MCF 10A (cell line): ENCODE measurements at places on chromosomes 4 and X.

DNA sequence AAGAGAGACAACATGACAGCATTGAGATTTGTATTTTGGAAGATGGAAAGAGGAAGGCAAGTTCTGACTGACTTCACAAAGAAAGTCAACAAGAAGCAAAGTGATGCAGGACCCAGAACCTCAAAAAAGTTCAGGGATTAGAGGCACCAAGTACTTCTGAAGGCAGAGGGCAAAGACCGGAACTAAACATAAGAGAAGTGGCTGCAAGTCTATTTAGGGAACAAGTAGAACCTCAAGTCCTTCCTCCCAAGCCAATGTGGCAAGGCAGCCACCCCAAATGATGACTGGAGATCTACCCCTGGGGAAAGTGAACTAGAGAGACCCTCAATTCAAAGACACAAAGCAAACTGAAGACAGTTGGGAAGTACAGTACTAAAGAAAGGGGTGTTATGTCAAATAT is 46.6 kb downstream of the SLC39A8 start:
- H3K4me1 ChIP-seq, result no peaks in the 10 kb centered on the region
- H3K27me3 ChIP-seq, result no peaks in the 10 kb centered on the region
- DNase-seq, result no peak
- H3K27ac ChIP-seq, result no peak overlapping the region
- no peak overlapping the region for H3K4me3 ChIP-seq

- H3K27ac ChIP-seq, result no peak overlapping the region
- peaks cover 5% of the 10 kb centered on the region for H3K36me3 ChIP-seq
- H3K4me1 ChIP-seq, result peaks cover 10% of the 10 kb centered on the region
- no peak overlapping the region for H3K4me3 ChIP-seq
Observed at GRCh38 chr4:80196259-80196921, 913 bp upstream of the PRDM8 start.

- no peak for DNase-seq
- H3K4me1 ChIP-seq, result no peaks in the 10 kb centered on the region
- no peaks in the 10 kb centered on the region for H3K27me3 ChIP-seq
- H3K36me3 ChIP-seq, result no peaks in the 10 kb centered on the region
Observed at GRCh38 chrX:151710457-151710856, 5.4 kb upstream of the FATE1 start.

- H3K27ac ChIP-seq, result peak overlapping the region; percentile 39
- H3K36me3 ChIP-seq, result no peaks in the 10 kb centered on the region
- no peak overlapping the region for H3K4me3 ChIP-seq
- peaks cover 28% of the 10 kb centered on the region for H3K4me1 ChIP-seq
- DNase-seq, result peak; percentile 93
Observed at GRCh38 chr4:73676861-73677323, 56.7 kb upstream of the RASSF6 start.

DNA sequence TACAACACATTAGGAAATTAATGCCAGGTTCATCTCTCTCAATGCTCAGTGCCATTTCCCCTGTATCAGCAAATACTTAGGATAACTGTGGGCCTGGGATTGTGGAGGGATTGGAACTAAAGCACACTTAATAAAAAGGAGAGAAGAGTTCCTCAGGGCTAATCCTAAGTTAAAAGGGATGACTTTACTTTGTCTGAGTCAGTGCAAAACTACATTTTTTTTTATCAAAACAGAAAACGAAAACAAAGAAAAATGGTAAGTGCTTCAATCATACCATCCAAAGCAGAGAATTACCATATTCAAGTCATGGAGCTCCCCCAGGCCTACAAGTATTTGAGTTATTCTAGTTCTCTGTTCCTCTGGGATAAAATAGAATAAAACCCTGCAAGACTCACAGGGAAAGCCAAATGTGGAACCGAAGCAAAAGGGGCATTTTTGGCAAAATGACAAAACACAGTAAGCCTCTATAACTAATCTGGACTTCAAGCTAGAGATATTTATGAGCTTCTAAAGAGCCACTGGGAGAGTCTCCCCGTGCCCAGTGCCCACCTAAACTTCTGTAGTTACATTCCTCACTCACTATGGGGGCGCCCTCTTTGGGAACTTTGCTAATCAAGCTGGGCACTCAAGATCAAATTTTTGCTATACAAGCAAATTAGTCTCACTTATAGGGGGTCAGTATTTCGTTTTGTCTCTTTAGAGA is 53.4 kb downstream of the PALLD start:
- no peak for DNase-seq
- no peaks in the 10 kb centered on the region for H3K27me3 ChIP-seq
- no peak overlapping the region for H3K4me3 ChIP-seq
- H3K27ac ChIP-seq, result no peak overlapping the region

- no peak overlapping the region for H3K4me3 ChIP-seq
- no peak overlapping the region for H3K27ac ChIP-seq
- H3K36me3 ChIP-seq, result no peaks in the 10 kb centered on the region
- no peaks in the 10 kb centered on the region for H3K4me1 ChIP-seq
Observed at GRCh38 chr4:20870436-20870835, 170.2 kb downstream of the PACRGL start.

GRCh38 chr4:60648774-60649173 is 551.4 kb upstream of the ADGRL3 start:
- H3K4me1 ChIP-seq, result no peaks in the 10 kb centered on the region
- no peaks in the 10 kb centered on the region for H3K36me3 ChIP-seq
- no peak overlapping the region for H3K4me3 ChIP-seq

GRCh38 chrX:20101934-20102581 is 14.6 kb downstream of the MAP7D2 start:
- peaks cover 62% of the 10 kb centered on the region for H3K27me3 ChIP-seq
- H3K27ac ChIP-seq, result no peak overlapping the region
- no peak for DNase-seq
- no peak overlapping the region for H3K4me3 ChIP-seq
- H3K36me3 ChIP-seq, result no peaks in the 10 kb centered on the region

DNA sequence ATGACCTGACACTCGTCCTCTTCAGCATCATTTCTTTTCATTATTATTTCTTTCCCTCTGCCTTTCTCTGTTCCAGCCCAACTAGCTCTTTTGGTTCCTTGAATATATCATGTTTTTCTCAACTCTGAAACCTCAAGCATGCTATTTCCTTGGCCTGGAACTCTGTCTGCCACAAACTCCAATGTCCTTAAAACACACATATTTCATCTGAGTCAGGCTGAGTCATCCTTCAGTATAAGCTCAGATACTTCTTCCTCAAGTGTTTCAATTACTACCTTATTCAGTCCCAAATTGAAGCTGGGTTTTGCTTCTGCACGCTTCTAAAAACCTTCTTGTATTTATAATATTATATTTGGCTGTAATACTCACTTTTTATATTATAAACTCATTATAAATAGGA is 424.2 kb downstream of the PDGFC start:
- H3K27me3 ChIP-seq, result no peaks in the 10 kb centered on the region
- H3K4me1 ChIP-seq, result peaks cover 20% of the 10 kb centered on the region
- H3K27ac ChIP-seq, result peak overlapping the region; percentile 60
- DNase-seq, result peak; percentile 67

GRCh38 chrX:109782994-109783700 is 50.1 kb upstream of the ACSL4 start:
- H3K4me3 ChIP-seq, result peak overlapping the region; percentile 4
- H3K4me1 ChIP-seq, result peaks cover 11% of the 10 kb centered on the region
- H3K27ac ChIP-seq, result no peak overlapping the region
- H3K36me3 ChIP-seq, result peaks cover 8% of the 10 kb centered on the region

GRCh38 chr4:142112451-142112850 is 476.1 kb downstream of the IL15 start:
- DNase-seq, result no peak
- no peaks in the 10 kb centered on the region for H3K27me3 ChIP-seq
- no peaks in the 10 kb centered on the region for H3K4me1 ChIP-seq
- H3K27ac ChIP-seq, result no peak overlapping the region
- peaks cover 36% of the 10 kb centered on the region for H3K36me3 ChIP-seq

DNA sequence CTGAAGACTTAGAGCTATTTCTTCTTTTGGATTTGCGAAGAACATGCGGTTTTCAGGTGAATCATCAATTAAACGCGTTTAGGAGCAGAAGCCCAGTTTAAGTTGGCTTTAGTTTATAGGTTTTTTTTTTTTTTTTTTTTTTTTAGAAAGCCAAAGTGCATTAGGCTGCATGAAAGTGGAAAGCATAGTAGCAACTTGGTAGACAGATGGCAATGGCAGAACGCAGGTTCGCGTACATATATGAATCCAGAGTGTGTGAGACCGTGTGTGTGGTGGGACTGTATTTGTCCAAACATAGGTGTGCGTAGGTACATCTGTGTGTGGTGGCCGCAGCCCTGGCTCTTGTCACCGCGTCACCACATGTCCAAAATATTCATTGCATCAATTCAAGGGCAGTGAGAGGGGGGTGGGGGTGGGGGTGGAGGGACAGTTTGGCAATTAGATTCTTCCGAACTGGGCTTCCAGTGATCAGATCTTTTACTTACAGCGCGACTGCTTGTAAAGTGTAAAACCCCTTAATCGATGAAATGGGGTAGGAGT is 901 bp downstream of the JADE1 start:
- DNase-seq, result peak; percentile 47
- peaks cover 10% of the 10 kb centered on the region for H3K4me1 ChIP-seq
- peaks cover 6% of the 10 kb centered on the region for H3K36me3 ChIP-seq
- peak overlapping the region; percentile 91 for H3K27ac ChIP-seq
- peak overlapping the region; percentile 93 for H3K4me3 ChIP-seq

- no peaks in the 10 kb centered on the region for H3K27me3 ChIP-seq
- DNase-seq, result peak; percentile 50
- no peaks in the 10 kb centered on the region for H3K36me3 ChIP-seq
- no peaks in the 10 kb centered on the region for H3K4me1 ChIP-seq
- no peak overlapping the region for H3K4me3 ChIP-seq
Observed at GRCh38 chr4:186946682-186947294, 223.1 kb upstream of the FAT1 start.

DNA sequence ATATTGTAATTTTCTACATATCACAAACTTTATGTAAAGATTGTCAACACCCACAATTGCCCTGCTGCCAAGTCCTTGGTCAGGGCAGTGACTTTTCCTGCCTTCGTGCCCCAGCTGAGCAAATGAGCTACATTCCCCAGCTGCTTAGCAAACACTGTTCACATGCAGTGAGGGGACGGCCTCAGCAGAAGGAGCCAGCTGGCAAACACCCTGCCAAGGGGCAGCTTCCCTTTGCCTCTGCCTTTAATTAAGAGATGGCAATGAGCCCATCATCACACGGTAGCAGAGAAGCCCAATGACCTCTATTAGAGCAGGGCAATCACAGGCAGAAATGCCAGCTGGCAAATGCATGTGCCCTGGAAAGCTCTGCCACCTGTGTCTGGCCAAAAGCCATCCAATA is 253.4 kb downstream of the EPHA5 start:
- peak; percentile 8 for DNase-seq
- no peak overlapping the region for H3K27ac ChIP-seq
- H3K36me3 ChIP-seq, result no peaks in the 10 kb centered on the region
- no peaks in the 10 kb centered on the region for H3K4me1 ChIP-seq
- no peak overlapping the region for H3K4me3 ChIP-seq

- H3K27ac ChIP-seq, result no peak overlapping the region
- H3K36me3 ChIP-seq, result no peaks in the 10 kb centered on the region
- no peak for DNase-seq
- H3K4me1 ChIP-seq, result peaks cover 9% of the 10 kb centered on the region
- no peaks in the 10 kb centered on the region for H3K27me3 ChIP-seq
- H3K4me3 ChIP-seq, result no peak overlapping the region
Observed at GRCh38 chr4:1760521-1761071, 32.5 kb upstream of the FGFR3 start.

DNA sequence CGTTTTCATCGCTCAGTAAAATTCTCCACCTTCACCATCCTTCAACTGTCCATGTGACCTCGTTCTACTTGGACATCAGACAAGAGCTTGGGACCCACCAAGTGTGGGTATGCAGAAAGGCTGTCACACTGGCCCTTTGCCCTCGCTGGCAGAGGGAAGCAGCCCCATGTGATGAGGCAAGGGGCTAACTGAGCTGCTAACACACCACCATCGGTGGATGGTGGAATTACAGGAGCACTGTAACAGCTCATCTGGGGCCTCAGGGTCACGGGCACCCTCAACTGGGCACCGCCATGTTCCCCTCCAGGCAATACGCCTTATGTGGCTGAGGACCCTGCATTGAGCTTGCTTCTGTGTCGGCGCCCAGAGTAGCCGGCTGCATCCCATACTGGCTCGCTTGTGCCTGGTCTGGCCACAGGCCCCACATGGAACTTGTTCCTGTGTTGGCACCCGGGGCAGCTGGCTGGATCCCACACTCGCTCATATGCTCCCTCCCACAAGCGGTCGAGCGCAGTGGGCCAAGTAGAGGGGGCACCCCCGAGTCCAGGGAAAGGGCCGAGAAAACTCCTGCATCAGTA is 109.5 kb downstream of the TAB3 start:
- no peak overlapping the region for H3K27ac ChIP-seq
- H3K4me3 ChIP-seq, result no peak overlapping the region
- H3K4me1 ChIP-seq, result no peaks in the 10 kb centered on the region
- no peak for DNase-seq
- H3K27me3 ChIP-seq, result peaks cover 13% of the 10 kb centered on the region
- no peaks in the 10 kb centered on the region for H3K36me3 ChIP-seq

- H3K27me3 ChIP-seq, result peaks cover 21% of the 10 kb centered on the region
- no peak for DNase-seq
- H3K36me3 ChIP-seq, result no peaks in the 10 kb centered on the region
- no peak overlapping the region for H3K27ac ChIP-seq
Observed at GRCh38 chrX:129957241-129958082, 25.0 kb upstream of the BCORL1 start.

- no peaks in the 10 kb centered on the region for H3K4me1 ChIP-seq
- H3K27me3 ChIP-seq, result peaks cover 12% of the 10 kb centered on the region
- H3K4me3 ChIP-seq, result peak overlapping the region; percentile 80
- peak; percentile 82 for DNase-seq
- peaks cover 6% of the 10 kb centered on the region for H3K36me3 ChIP-seq
Observed at GRCh38 chrX:131821945-131822622, 201.0 kb upstream of the STK26 start.

DNA sequence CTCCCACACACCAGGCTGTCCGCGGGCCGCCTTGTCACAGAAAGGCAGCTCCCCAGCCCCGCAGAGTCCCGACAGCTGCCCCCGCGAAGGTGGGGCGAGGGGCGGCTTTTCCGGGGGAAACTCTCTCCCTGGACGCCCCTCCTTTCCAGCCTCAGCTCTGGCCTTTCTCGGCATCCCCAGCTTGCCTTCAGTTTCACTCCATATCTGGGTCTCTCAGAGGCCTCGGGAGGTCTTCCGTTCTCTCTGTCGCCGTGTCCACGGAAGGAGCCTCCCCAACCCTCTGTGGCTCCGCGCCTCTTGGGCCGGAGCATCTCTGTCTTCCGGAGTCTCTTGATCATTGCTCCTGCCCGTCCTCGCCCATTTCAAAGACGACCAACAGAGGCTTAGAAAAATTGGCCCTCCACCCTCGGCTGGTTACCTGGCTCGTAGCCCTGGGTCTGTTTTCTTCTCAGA is 6.1 kb upstream of the MSX1 start:
- peak overlapping the region; percentile 57 for H3K4me3 ChIP-seq
- peaks cover 15% of the 10 kb centered on the region for H3K27me3 ChIP-seq
- no peaks in the 10 kb centered on the region for H3K36me3 ChIP-seq
- H3K4me1 ChIP-seq, result peaks cover 10% of the 10 kb centered on the region

DNA sequence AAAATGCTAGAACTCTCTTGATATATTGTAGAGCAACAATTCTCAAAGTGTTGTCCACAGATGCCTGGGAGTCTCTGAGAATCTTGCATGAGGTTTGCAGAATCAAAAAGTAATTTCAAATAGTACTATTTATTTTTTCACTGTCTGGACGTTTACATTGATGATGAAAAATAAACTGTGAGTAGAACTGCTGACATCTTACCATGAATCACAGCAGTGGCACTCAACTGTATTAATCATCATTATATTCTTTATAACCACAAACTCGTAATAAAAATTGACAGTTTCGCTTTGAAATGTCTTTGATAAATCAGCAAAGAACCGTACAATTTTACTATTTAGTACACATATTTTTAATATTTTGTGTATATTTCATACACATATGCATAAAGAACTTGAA is 94.5 kb downstream of the NAF1 start:
- H3K27ac ChIP-seq, result peak overlapping the region; percentile 61
- DNase-seq, result peak; percentile 36
- H3K4me3 ChIP-seq, result no peak overlapping the region
